ENCODE measurements at places on chromosomes 7 and 10. TPM values are rescaled to one million over a fixed set of nuclear protein-coding genes. Genes with fewer than 3 reads are reported as not detected.

GRCh38 chr10:102418622-102419268 is at the start of gene PSD:
TSS of gene PSD (minus strand) at chr10:102418785. CDS start at chr10:102417038, 1,747 bp downstream.
- H3K4me3 ChIP-seq = peak within 1 kb of the TSS; percentile 91
- peaks cover 11% of the 10 kb centered on the region for H3K4me1 ChIP-seq

GRCh38 chr10:88908194-88908593 is 28.1 kb downstream of the STAMBPL1 start:
- no peak overlapping the region for H3K27ac ChIP-seq
- H3K4me1 ChIP-seq = no peaks in the 10 kb centered on the region
- H3K36me3 ChIP-seq = peaks cover 16% of the 10 kb centered on the region
- no peak overlapping the region for H3K4me3 ChIP-seq
- DNase-seq = no peak
- no peaks in the 10 kb centered on the region for H3K27me3 ChIP-seq

DNA sequence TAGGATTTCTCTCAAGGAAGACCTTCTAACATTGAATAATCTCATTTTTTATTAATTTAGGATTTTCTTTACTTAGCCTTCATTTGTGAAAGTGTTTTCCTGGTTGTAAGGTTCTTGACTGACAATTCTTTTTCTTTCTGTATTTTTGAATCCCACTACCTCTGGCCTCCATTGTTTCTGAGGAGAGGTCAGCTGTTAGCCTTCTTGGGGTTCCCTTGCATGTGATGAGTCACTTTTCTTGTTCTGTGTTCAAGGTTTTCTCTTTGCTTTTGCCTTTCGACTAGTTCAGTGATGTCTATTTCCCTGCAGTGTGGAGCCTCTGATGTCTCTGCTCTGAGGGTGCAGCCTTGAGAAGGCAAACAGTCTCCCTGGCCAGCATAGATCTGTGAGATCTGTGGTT is 304.1 kb upstream of the ZNF32 start:
- no peaks in the 10 kb centered on the region for H3K36me3 ChIP-seq
- no peak overlapping the region for H3K27ac ChIP-seq
- no peak for DNase-seq
- H3K4me1 ChIP-seq = no peaks in the 10 kb centered on the region
- H3K4me3 ChIP-seq = no peak overlapping the region

- no peak for DNase-seq
- H3K27ac ChIP-seq = no peak overlapping the region
- no peaks in the 10 kb centered on the region for H3K36me3 ChIP-seq
These were observed 140.3 kb upstream of the LAMB4 start for GRCh38 chr7:108270385-108271015.

- no peaks in the 10 kb centered on the region for H3K4me1 ChIP-seq
- no peak for DNase-seq
- no peaks in the 10 kb centered on the region for H3K36me3 ChIP-seq
- H3K4me3 ChIP-seq = peak overlapping the region; percentile 38
- no peaks in the 10 kb centered on the region for H3K27me3 ChIP-seq
These were observed 44.9 kb downstream of the BAMBI start for GRCh38 chr10:28722065-28722803.

DNA sequence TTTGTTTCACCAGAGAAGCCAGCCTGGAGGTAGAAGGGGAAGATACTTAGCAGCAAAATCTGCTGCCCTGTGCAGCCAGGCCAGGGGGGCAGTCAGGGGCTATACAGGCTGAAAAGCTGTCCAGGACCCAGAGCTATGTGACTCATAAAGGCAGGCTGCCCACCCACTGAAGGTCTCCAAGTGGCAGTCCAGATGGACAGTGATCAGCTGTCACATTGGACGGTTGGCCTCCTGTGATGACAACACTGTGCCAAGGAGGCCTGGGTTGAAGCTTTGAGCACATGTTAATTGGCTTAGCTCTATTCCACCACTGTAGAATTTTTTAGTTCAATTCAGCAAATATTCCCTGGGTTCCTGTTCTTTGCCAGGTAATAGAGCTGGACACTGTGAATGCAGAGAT is 577.3 kb upstream of the GALNT17 start:
- no peaks in the 10 kb centered on the region for H3K36me3 ChIP-seq
- H3K27me3 ChIP-seq = no peaks in the 10 kb centered on the region
- H3K4me3 ChIP-seq = no peak overlapping the region
- no peak for DNase-seq
- no peak overlapping the region for H3K27ac ChIP-seq
- no peaks in the 10 kb centered on the region for H3K4me1 ChIP-seq

GBX1 gene
- total RNA-seq = not detected

LLCFC1 gene
- not detected for total RNA-seq

GRCh38 chr10:283916-284356 is 148.7 kb downstream of the ZMYND11 start:
- no peaks in the 10 kb centered on the region for H3K27me3 ChIP-seq
- no peak overlapping the region for H3K4me3 ChIP-seq
- DNase-seq = no peak
- no peaks in the 10 kb centered on the region for H3K36me3 ChIP-seq
- no peak overlapping the region for H3K27ac ChIP-seq

DNA sequence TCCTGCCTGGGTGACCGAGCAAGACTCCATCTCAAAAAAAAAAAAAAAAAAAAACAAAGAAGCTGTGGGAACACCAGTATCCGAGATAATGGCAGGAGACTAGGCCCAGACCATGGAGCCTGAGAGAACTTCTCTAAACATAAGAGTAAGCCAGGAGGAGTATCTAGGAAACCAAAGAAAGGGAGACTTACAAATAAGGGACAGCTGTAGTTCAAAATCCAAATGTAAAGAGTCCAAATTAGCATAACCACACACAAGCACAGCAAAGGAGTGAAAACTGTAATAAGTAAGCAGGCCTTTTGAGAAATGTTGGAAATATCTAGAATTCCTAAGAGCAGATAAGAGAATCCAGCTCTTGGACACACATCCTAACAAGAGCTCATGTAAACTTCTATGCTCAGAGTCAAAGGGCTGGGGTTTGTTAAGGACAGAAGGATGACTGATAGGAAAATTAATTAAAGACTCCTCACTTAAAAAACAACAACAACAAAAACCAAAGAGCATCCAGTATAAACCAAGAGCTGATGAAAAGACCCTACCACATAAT is 15.8 kb downstream of the ZNF25 start:
- no peaks in the 10 kb centered on the region for H3K27me3 ChIP-seq
- no peak overlapping the region for H3K27ac ChIP-seq
- no peaks in the 10 kb centered on the region for H3K4me1 ChIP-seq

DNAJC12 gene
- total RNA-seq = 0.44 TPM

CNPY1 gene
- not detected for total RNA-seq

JCAD gene
- 40.7 TPM for total RNA-seq

DNA sequence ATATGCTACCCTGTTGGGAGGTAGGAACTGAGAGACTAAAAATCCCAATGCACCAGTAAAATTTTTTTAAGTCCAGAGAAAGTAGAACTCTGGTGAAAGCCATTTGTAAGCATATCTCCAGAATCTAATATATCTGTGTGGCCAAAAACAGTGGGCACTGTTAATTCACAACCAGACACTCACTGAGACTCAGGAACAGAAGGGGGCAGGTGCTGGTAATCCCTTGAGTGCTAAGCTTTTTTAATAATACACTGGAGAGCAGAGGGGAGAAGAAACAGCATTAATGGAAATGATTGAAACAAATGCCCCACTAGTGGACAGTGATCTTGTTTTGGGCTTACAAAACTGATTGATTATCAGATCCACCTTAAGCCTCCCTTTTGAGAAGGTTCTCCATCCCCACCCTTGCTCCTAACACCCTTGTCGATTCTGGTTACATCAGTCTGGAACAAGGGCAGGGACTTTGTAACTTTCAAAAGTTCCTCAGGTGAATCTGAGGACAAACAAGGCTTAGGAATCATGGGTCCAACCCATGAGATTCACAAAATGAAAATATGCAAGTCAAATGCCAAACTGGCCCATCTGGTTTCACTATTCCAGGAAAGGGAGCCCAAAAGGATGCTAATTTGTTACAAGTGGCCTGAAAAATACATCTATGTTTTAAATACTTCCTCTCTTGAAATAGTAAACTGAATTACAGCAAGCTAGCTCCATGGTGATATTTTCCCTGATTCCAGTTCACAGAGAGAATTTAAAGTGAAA is 29.7 kb downstream of the PLXNA4 start:
- no peak overlapping the region for H3K4me3 ChIP-seq
- no peaks in the 10 kb centered on the region for H3K36me3 ChIP-seq
- peaks cover 8% of the 10 kb centered on the region for H3K27me3 ChIP-seq
- no peak overlapping the region for H3K27ac ChIP-seq

DNA sequence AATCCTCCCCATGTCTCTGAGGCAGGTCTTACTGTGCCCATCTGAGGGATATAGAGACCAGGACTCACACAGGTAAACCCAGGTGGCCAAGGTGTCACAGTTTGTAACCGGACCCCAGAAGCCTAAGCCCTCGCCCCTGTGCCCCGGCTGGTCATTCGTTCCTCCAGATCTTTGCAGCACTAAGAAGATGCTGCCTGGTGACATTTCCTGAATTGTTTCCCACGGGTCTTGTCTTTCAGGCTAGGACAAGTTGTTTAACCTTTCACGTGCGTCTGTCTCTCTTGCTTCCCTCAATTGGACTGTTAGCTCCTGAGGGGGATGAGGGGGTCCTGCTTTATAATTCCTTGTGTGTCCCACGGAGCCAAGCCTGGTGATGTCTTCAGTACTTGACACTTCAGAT is 158.0 kb downstream of the KCNMA1 start:
- DNase-seq = no peak
- H3K27ac ChIP-seq = no peak overlapping the region
- H3K27me3 ChIP-seq = no peaks in the 10 kb centered on the region
- no peaks in the 10 kb centered on the region for H3K36me3 ChIP-seq
- H3K4me1 ChIP-seq = peaks cover 24% of the 10 kb centered on the region
- H3K4me3 ChIP-seq = no peak overlapping the region

GALNT17 gene
- total RNA-seq = not detected

- H3K27me3 ChIP-seq = peaks cover 53% of the 10 kb centered on the region
- DNase-seq = no peak
- no peaks in the 10 kb centered on the region for H3K36me3 ChIP-seq
- peak overlapping the region; percentile 72 for H3K4me3 ChIP-seq
These were observed 1.4 kb upstream of the CREB5 start for GRCh38 chr7:28410628-28411531.

TMEM184A gene
- total RNA-seq = 9.2 TPM

UPP1 gene
- 331 TPM for total RNA-seq

OR2A1 gene
- not detected for total RNA-seq

DNA sequence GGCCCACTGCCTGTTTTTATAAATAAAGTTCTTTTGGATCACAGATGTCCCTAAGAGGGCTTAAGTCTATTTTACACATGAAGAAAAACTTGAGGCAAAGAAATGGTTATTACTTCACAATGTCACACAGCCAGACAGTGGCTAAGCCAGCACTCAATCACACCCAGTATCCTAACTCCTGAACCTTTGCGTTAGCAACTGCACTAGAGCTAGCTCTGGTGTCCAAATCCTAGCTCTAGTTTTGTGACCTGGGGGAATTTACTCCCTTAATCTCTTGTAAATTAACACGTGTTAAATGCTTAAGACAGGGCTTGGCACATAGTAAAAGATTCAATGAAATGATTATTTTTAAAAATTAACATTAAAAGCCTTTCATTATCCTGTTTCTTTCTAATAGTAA is 49.0 kb upstream of the TPK1 start:
- no peak overlapping the region for H3K4me3 ChIP-seq
- H3K4me1 ChIP-seq = no peaks in the 10 kb centered on the region
- no peak overlapping the region for H3K27ac ChIP-seq
- no peaks in the 10 kb centered on the region for H3K36me3 ChIP-seq
- H3K27me3 ChIP-seq = no peaks in the 10 kb centered on the region

SEMA3A gene
- total RNA-seq = 43.3 TPM

COL1A2 gene
- 1.3 TPM for total RNA-seq

POLR2J gene
- total RNA-seq = 69.4 TPM

ABCA13 gene
- total RNA-seq = 1.7 TPM

SOSTDC1 gene
- total RNA-seq = not detected

- no peaks in the 10 kb centered on the region for H3K4me1 ChIP-seq
- H3K27ac ChIP-seq = no peak overlapping the region
- H3K27me3 ChIP-seq = peaks cover 19% of the 10 kb centered on the region
- no peak overlapping the region for H3K4me3 ChIP-seq
These were observed 980 bp downstream of the ADAMTS14 start for GRCh38 chr10:70673043-70673928.

DNA sequence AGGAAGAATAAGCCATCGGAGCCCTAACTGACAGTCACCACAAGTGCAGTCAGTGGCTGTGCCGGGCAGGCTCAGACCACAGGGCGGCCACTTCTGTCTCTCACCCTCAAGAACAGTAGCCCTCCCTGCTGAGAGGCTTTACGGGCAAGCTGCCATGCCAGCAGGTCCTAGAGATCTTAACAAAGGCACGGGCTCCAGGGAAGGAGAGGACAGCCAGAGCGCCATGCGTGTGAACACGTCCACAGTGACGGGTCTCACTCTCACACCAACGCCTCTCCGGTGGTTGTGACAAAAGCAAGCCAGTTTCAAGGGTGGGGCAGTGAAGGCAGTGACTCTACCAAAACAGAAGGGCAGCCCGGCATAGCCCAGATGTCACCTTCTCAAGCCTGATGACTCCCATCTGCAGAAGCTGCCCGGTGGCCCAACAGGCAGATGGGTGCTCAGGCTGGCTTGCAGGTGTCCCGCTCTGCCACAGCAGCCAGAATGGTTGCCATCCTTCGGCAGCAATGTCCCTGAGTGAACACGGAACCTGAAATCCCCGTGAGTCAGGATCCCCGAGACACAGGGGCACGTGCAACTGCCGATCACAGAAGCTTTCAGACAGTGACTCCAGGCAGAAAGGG is 102.0 kb downstream of the FAM53B start:
- H3K27ac ChIP-seq = no peak overlapping the region
- no peaks in the 10 kb centered on the region for H3K27me3 ChIP-seq
- peaks cover 21% of the 10 kb centered on the region for H3K4me1 ChIP-seq
- H3K4me3 ChIP-seq = no peak overlapping the region

KIAA1549 gene
- 14.1 TPM for total RNA-seq

DNA sequence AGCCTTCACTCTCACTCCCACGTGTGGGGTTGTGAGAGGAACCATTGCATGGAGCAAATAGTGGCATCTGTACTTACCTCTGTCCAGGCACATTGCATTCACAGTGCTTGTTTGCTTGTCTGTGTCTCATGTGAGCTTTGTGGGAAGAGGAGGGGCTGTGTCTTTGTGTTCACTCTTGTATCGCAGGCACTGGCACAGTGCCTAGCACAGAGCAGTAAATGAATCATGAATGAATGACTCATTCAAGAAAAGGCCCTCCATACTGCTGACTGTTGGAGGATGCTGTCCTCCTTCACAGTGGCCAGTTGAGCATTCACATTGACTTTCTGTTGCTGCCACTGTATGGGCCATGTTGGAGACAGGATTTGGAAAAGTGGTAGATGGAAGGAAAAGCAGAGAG is 125.3 kb downstream of the SORCS3 start:
- H3K36me3 ChIP-seq = no peaks in the 10 kb centered on the region
- H3K4me1 ChIP-seq = no peaks in the 10 kb centered on the region
- no peak overlapping the region for H3K27ac ChIP-seq
- H3K4me3 ChIP-seq = no peak overlapping the region

- H3K27me3 ChIP-seq = no peaks in the 10 kb centered on the region
- no peak overlapping the region for H3K4me3 ChIP-seq
- H3K4me1 ChIP-seq = no peaks in the 10 kb centered on the region
These were observed 91.0 kb downstream of the ANKIB1 start for GRCh38 chr7:92336662-92337340.

- H3K27ac ChIP-seq = peak overlapping the region; percentile 98
- H3K27me3 ChIP-seq = no peaks in the 10 kb centered on the region
- DNase-seq = no peak
- H3K4me3 ChIP-seq = no peak overlapping the region
These were observed 23.4 kb upstream of the LIPA start for GRCh38 chr10:89274928-89275327.

SERPINE1 gene
- total RNA-seq = 370 TPM

LAMB1 gene
- 204 TPM for total RNA-seq

- no peaks in the 10 kb centered on the region for H3K27me3 ChIP-seq
- DNase-seq = no peak
- H3K27ac ChIP-seq = no peak overlapping the region
- no peaks in the 10 kb centered on the region for H3K36me3 ChIP-seq
- H3K4me1 ChIP-seq = peaks cover 5% of the 10 kb centered on the region
These were observed 51.5 kb upstream of the OSBPL3 start for GRCh38 chr7:25031432-25031831.

All from Panc1 (cell line).